ENCODE measurements at places on chromosomes 1 and 21.
A peak's percentile ranks its signal among the peaks of the same experiment; 100 is the strongest.

DNA sequence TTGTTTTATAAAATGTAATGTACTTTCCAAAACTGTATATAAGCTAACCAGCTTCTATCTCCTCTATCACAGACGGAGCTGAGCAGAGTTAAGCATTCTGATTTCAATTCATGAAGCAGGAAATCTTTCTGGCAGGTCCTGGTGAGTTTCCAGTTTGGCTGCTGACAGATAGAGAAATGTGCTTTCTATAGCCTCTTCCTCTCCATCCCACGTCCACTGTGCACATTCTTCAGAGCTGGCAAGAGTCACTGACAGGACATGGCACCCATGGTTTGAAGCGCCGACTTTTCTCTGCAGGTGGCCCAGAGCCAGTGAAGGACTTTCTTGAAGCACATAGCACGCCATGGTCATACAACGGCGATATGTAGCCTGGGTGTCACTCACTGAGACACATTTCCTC lies 52.3 kb upstream of the POU2F1 start:
- no peak for DNase-seq

DNA sequence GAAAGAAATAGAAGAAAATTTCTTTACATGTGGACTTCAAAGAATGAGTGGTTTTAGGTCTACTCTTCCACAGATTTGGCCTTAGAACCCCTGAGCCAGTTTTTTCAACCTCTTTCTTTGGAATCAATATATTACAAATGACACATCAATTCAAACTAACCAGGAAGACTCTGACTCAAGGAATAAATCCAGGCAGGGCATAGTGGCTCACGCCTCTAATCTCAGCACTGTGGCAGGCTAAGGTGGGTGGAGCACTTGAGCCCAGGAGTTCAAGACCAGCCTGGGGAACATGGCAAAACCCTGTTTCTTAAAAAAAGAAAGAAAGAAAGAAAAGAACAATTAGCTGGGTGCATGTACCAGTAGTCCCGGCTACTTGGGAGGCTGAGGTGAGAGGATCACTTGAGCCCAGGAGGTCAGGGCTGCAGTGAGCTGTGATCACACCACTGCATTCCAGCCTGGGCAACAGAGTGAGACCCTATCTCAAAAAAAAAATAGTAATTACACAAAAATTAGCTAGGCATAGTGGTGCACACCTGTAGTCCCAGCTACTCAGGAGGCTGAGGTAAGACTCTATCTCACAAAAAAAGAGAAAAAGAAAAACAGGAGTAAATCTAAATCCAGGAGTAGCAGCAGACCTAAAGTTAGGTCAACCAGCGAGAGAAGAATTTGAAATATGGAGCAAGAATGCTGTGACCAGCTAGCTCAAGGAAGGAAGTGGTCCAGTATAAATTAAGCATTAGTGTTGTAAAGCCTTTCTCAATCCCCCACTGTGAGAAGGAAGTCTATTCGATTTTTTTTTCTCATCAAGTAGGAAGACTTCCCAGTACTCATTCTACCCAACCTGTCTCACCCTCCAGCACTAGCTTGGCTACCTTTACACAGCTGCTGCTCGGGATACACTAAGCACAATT lies 1.9 kb downstream of the SORT1 start:
- peak; percentile 6 for DNase-seq

GRCh38 chr1:58412071-58412580 lies 134.4 kb downstream of the OMA1 start:
- no peak for DNase-seq

DNA sequence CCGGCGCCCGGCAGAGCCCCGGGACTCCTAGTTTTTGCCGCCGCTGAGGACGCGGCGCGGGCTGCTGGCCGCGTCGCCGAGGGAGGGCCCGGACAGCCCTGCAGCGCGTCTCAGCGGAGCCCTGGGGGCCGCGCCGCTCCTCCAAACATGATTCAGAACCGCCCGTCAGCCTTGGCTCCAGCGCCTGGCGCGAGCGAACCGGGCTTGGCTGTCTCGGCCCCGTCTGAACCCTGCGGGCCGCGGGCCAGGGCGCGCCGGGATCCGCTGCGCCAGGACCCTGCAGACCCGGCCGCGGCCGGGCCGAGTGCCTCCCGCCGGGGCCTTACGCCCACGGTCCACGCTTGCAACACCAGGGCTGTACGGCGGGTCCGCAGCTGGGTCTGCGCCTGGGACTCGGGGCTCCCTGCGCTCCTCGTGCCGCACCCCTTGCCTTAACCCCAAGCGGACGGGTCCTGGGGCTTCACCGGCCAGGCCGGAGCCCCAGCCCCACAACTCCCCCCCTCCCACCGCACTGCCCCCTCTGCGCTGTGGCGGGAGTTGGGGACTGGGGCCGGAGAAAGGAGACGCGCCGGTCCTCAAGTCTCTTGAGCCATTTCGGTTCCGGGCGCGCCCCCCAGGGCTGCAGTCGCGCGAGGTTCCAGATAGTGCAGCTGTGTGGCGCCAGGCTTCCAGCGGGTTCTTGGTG lies 48.4 kb upstream of the CD34 start:
- DNase-seq = no peak

GRCh38 chr1:11886986-11887665 lies 28.4 kb upstream of the NPPB start:
- DNase-seq = no peak

DNA sequence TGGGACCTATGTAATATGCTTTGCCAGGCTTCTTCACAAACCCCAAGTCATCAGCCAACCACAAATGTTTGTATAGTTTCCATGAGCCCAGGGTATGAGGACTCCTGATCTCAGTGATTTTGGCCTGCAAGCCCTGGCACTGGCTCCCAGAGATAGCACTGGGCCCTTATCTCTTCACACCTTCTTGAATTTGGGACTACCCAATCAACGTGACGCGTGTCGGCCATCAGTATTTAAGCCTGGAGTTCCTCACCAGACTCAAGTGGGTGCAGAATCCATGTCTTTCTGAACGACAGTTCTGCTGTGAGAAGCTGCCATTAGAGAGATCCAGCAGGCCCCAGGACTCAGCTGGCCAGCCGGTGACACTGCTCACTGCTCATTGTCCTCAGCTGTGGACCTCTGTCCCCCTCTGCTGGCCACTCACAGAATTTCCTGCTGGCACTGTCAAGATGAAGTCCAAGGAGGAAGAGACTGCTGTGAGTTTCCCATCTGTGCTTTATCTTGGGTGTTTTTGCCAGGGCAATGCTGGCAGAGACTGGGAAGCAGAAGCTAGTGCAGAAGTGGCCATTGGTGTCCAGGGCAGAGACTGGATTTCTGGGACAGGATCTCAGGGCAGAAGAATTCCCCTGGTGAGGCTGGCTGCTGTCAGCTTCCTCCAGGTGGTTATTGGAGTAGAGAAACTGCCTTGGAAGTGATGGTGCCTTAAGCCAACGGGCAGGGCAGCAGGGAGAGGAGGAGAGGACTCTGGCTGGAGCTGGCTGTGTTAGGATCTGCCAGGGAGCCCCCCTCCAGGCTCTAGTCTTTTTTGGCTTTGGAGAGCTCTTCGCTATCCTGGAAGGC lies 28.4 kb downstream of the TMCC2 start:
- peak; percentile 66 for DNase-seq

DNA sequence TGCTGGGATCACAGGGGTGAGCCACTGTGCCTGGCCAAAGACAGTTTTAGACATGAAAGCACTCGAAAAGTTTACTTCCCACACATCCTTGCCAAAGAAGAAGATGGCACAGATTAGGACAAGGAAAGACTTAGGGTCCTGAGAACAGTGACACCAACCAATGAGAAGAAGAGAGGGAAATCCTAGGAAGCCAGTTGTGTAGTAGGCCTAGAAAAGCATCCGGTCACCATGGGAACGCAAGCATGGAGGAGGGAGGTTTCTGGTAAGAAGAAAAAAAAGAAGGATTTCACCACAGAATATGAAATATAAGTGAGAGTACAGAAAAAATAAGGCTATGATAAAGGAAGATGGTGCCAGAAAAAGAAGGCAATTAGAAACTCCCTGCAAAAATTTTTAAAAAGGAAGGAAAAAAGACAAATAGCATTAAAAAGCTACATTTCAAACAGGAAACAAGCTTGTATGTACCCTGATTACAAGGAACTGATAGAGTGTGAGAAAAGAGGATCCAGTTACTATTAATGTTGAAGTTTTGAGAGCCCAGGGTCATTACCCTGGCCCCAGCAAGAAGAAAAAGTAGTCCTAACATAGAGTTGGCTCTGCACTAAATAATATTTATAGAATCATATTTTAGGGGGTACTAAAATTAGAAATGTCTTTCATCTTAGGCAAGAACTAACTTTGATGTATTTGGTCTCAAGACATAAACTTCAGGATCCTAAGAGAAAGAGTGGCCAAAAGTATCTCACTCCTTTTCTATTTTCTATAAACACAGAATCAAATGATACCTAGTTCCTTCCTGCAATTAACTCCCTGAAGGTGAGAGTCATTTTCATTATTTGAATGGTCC lies 16.1 kb downstream of the DIPK1A start:
- DNase-seq = no peak

DNA sequence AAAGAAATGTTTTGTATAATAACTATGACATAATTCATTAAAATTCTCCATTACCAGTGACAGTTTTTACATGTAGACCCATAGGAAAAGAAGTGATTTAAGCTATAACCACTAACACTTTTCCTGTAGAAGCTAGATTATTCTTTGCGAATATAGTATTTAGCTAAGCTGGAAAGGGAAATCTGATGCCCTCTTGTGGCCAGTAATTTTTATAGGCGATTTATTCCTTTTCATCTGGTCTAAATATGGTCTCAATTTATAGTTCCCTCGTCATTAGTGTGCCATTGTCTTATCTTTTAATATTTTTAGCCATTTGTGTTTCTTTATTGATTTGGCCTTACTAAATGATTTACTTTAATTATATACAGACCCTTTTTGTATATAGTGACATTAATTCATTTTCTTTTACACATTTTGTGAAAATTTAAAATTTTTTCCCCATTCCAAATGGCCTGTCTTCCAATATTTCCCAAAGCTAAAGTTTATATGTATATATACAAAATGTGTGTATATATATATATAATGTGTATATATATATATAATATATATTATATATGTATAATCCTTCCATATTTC lies 26.7 kb downstream of the BTG3 start:
- DNase-seq = peak; percentile 67

GRCh38 chr1:103145449-103145848 lies 37.1 kb upstream of the COL11A1 start:
- no peak for DNase-seq

DNA sequence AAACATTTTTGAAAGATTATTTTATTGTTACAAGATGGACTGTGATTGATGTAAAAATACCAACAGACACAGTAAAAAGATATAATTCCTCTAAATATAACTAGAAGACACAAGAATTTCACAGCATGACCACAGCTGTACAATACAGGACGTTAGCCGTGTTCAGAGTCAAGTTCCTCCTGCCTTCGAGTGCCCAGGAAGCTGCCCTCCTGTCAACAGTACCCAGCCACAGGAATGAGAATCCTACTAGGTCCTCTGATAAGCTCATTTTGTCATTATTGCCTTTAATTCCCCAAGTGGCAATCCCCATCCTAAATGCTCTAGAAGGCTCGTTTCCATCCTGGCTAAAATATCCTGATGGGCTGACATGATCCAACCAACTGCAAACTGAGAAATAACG lies 16.4 kb upstream of the CAPN2 start:
- no peak for DNase-seq

DNA sequence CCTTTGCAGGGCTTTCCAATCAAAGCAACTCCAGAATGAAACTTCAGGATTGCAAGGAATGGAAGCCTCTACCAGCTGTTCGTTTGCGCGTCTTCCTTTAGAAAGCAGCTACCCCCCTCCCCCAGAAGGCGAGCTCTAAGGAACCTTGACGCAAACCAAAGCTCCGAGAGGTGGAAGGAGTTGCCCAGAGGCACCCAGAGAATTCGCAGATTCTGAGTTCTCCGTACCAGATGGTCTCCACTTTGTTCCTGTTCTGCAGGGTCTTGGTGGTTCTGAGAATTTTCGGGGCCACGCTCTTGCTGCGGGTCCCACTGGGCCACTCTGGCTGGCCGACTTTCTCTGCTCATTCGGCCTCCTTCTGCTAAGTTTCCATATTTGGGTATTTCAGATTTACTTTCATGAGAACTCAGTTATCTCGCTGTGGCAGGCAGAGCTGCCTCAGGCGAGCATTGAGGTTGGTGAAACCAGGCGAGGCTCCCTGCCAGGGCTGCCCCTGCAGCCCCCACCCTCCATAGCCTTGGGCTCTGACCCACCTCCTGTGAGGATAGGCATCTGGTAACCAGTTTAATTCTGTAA lies 801 bp downstream of the TRAF5 start:
- no peak for DNase-seq

- DNase-seq = no peak
Observed at GRCh38 chr1:229119161-229119560, 151.8 kb upstream of the RAB4A start.

- DNase-seq = no peak
Observed at GRCh38 chr1:29767769-29768425, 531.6 kb downstream of the PTPRU start.

DNA sequence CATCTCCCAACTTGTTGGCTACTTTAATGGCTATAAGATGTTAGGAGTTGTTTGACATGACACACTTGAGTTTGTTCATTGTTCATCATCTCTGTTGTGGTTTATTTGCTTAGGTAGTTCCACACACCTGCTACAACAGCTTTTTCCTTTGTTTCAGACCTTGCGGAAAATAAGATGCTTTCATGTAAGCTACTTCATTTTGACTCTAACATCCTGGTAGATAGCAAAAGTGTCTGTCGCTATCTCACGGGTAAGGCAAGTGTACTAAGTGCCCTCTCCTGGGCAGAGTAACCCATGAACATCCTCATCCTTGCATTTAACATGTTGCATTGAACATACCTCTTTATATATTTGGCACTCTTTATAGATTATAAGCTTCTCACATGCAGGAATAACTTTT lies 1.6 kb upstream of the OR10T2 start:
- DNase-seq = no peak

- DNase-seq = no peak
Observed at GRCh38 chr1:197904126-197904787, 1.8 kb downstream of the C1orf53 start.

GRCh38 chr1:97396463-97396862 lies 524.4 kb downstream of the DPYD start:
- DNase-seq = no peak

- DNase-seq = peak; percentile 80
Observed at GRCh38 chr1:975896-976683, 5.8 kb downstream of the PERM1 start.

DNA sequence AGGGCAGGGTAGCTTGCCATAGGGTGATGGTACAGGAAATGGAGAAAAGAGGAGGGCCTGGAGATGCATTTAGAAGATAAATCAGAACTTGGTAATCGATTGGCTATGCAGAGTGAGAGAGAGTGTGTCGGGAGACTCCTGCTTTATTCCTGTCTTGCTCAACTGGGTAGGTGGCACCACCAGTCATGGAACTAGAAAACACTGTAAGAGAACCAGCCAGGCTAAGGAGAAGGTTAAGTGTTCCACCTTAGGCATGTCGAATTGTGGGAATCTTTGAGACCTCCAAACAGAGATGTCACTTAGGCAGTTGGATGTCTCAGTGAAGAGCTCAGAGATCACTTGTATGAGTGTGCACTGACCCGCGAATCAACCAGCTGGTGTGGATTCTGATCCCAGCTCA lies 28.7 kb upstream of the RD3 start:
- DNase-seq = no peak

GRCh38 chr1:21703318-21703963 lies 34.3 kb upstream of the RAP1GAP start:
- DNase-seq = peak; percentile 39
